Skin of body (tissue), 3 donors: ENCODE measurements at places on chromosomes 1 and 21. TPM values are rescaled to one million over a fixed set of nuclear protein-coding genes. Genes with fewer than 3 reads are reported as not detected.

SMAP2 gene
- total RNA-seq, result 15.5 TPM

KRTAP19-2 gene
- not detected for total RNA-seq

GRCh38 chr1:106360252-106360651 lies 696.2 kb upstream of the PRMT6 start:
- no peak for DNase-seq

GRCh38 chr1:53546409-53547155 lies 87.4 kb downstream of the DMRTB1 start:
- DNase-seq, result no peak

DNA sequence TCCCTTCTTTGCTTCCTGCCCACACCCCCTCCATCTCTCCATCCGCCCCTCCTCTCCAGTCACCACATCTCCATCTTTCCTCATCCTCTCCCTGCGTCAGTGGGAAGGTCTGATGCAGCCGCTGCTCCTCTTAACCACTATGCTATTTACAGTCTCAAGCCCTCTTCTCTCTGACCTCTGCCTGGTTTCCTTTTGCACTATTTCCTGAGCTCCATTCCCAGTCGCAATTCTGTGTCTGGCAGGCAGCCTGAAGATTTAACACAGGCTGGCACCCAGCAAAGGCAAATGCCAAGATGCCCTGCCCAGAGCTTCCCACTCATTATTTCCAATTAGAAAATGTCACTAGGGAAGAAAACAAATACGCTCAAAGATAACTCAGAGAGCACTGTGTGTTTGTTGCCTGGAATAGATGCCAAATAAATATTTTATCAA lies 89.6 kb upstream of the LPGAT1 start:
- DNase-seq, result no peak

DNA sequence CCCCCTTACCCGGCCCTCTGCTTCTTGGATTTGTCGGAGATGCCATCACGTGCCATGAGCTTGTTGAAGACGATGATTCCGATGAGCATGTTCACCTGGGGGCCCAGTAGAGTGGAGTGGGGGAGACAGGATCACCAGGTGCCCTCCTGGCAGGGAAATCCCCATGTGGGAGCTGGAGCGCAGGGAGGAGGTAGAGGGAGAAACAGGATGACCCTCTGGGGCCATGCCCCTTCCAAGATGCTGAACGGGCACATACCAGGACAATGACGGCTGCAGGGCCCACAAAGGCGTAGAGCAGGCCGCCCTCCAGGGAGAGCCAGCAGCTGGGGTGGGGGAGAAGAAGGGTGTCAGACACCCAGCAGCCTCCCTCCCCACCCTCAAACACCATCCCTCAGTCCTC lies 28.6 kb downstream of the ADGRB2 start:
- no peak for DNase-seq

DNA sequence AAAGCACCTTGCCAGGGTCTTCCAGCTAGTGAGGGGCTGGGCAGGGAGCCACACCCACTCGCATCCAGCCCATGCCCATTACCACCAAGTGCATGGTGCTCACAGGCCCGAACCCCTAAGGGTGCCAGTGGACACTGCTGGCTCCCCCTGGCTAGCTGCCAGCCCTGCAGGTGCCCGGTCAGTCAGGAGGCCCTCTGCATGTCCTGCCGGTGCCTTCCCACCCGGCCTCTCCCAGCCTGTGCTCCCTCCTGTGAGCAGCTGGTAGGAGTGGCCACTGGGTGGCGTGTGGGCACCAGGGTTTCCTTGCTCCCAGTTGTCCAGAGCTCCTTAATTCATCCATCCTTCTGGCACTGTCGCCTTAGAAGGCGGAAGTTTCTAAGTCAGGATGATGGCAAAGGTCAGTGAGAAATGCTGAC lies 33.4 kb downstream of the QSOX1 start:
- DNase-seq, result peak; percentile 5
